ENCODE measurements at places on chromosomes 16 and 17.
A peak's percentile ranks its signal among the peaks of the same experiment; 100 is the strongest.

DNA sequence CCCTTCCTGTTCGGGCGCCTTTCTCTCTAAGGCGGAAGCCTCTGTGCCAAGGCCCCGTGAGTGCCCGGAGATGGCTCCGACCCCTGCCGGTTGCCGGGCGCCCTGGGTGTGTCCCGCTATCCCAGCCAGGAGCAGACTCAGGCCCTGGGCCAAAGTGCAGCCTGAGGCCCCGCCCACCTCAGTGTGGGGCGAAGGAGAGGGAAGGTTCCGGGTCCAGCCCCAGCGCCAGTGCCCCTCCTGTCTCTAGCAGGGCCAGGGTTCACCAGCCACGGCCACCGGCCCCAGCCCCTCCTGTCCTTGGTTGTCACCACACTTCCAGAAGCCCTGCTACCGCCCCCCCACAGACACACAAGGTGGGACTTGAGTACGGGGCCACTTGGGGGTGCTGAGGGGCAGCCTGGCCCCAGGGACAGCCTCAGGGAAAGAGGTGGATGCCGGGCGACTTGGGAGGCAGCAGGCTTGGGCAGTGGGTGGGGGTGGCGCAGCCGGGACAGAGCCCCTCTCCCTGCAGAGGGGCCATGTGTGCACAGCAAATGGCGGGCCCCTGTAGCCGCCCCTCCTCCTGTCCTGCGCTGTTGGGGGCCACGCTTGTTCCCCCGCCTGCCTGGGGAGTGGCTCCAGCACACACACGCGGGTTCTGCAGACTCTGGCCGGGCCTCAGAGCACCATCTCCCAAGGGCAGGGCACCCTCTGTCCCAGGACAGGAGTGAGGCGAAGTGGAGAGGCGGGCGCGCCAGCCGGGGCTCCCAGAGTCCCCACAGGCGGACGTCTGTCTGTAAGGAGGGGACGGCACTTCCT lies 6.0 kb downstream of the C1QTNF8 start:
- peak; percentile 90 for DNase-seq

DNA sequence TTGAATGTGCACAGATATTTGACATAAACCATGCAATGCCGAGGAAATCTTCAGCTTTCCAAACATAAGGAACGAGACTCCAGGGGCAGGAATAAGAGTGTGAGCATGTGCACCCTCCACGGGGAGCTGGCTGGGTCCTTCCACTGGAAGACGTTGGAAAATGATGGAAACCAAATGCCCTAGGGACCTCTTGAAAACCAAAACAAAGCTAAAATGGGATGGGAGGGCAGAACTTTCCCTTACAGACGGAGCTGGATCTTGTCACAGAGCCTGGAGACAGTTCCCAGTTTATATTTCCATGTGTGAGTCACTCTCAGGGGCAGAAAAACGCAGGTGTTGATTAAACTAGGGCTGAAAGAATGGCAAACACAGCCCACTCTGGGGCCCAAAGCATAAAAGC lies 34.4 kb upstream of the DNAH17 start:
- DNase-seq: no peak

- DNase-seq: no peak
These were observed 16.7 kb upstream of the TENT4B start for GRCh38 chr16:50136399-50136798.

- DNase-seq: no peak
These were observed 28.1 kb upstream of the MAPK3 start for GRCh38 chr16:30151091-30151490.

DNA sequence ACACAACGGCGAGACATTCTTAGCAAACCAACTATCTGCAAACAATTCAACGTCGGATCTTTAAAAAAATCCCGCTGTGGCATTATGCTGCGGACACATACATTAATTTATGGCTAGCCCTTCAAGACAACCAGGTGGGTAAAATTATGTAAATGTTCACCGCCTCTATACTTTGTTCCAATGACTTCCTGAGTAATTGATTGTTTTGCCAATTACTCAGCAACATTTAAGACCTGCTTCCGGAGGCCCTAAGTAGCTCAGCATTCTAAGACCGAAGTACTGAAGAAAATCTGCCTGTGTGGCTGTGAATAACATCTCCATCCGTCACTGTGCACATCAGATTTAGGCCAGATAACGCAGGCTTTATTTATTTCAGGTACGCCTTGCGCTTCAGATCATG lies 23.3 kb downstream of the QPRT start:
- no peak for DNase-seq

DNA sequence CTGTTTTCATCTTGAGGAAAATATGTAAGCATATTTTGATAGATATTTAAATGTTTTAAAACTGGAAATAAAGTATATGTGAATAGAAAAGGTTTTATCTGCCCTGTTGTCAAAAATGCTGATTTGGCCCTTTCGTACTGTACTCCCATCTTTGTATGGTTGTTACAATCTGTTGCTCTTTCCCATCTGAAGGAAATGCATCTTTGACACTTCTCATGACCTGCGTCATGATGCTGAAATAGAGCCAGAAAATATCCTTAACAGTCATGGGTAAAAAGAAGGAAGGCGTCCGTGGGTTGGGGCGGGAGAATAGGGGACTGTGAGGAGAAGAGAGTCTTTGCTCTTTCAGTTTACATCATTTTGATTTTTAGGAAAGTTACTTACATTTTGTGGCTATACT lies 327.7 kb downstream of the BCAS3 start:
- no peak for DNase-seq

GRCh38 chr17:81317961-81318605 lies 23.0 kb upstream of the SLC38A10 start:
- no peak for DNase-seq

Measured in psoas muscle (tissue), 8 donors.